GM13977 (cell line): ENCODE measurements at places on chromosomes 7 and 10.

DNA sequence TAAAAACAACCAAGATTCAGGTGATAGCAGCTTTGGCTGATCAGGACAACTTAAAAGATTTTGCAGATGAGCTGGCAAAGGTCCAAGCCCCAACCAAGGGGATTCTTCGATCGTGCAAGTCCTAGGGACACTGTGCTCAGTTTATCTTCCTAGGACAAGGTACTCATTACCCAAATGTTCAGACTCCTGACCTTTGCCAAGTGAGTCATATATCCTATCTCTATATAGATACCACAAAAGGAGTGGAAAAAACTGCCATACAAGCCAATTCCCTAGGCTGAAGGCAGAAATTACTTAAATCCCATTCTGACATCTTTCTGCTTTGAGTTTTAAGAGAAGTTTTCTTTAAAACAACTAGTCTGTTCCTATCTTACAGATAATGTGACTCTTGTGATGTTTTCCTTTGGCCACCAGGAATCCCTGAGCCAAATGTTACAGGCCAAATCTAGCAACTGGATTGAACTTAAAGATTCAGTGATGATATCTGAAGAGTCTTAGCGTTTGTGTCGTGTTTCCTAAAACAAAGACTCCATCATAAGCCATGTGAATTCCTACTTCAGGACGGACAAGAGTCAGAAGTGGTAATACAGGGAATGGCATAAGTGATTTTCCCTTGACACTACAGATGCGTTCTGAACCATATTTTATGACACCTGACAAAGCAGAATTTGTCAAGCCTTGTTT lies 142.6 kb upstream of the ASAH2 start:
- no peak for DNase-seq

GRCh38 chr10:71719464-71720201 lies at the start of gene C10orf105:
Gene C10orf105, minus strand, starts transcription at chr10:71719778. Its CDS starts 3,441 bp downstream, at chr10:71716337.
- no peak for DNase-seq

GRCh38 chr7:8564281-8564680 lies 130.9 kb downstream of the NXPH1 start:
- DNase-seq: no peak

GRCh38 chr7:46164629-46165028 lies 243.6 kb upstream of the IGFBP3 start:
- DNase-seq: no peak

DNA sequence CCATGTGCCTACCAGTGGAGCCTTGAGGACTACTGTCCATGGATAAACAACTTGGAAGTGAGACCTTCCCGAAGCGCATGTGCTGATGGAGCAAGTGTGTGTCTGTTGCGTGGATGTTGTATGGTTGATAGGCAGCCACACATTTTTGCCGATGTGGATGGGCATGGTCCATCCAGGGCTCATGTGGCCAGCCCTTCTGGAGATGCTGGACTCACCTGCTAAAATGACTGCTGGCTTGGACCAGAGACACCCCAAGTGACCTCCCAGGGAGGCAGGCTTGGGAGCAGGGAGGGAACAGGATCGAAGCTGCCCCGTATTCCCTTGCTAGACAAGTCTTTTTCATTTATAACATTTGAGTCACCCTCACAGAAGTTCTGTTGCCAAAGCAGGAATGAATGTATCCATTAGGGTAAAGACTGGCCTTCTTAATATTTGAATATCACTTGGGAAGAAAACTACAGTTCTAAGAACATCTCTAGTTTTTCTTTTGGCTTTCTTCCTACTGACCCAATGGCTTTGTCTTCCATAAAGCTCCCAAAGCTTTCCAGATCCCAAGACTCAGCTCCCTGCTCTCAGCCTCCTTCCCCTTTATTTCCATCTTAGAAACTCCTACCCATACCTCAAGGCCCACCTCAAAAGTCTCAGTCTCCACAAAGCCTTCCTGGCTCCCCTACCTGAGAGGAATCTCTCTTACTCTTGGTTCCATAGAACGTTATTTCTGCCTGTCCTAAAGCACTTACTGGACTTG lies 3.0 kb downstream of the PTPRE start:
- no peak for DNase-seq

- DNase-seq: no peak
Observed at GRCh38 chr7:158470336-158470735, 117.3 kb downstream of the PTPRN2 start.
